HFFc6 (cell line): ENCODE measurements at places on chromosomes 1 and 21. TPM values are rescaled to one million over a fixed set of nuclear protein-coding genes. Genes with fewer than 3 reads are reported as not detected.

PIGR gene
- not detected in 3 replicates for total RNA-seq

- no peak for DNase-seq
- no peak overlapping the region for H3K27ac ChIP-seq
- peaks cover 17% of the 10 kb centered on the region for H3K4me1 ChIP-seq
- no peaks in the 10 kb centered on the region for H3K27me3 ChIP-seq
- peaks cover 15% of the 10 kb centered on the region for H3K36me3 ChIP-seq
Observed at GRCh38 chr1:79239840-79240239, 233.3 kb upstream of the ADGRL4 start.

- DNase-seq = no peak
- peaks cover 20% of the 10 kb centered on the region; the same call in 1 of the 2 replicates for H3K36me3 ChIP-seq
- peaks cover 3% of the 10 kb centered on the region for H3K27me3 ChIP-seq
- no peak overlapping the region for H3K27ac ChIP-seq
- no peak overlapping the region for H3K4me3 ChIP-seq
- H3K4me1 ChIP-seq = peaks cover 18% of the 10 kb centered on the region
Observed at GRCh38 chr21:44052071-44052829, 40.1 kb downstream of the TRAPPC10 start.

DNA sequence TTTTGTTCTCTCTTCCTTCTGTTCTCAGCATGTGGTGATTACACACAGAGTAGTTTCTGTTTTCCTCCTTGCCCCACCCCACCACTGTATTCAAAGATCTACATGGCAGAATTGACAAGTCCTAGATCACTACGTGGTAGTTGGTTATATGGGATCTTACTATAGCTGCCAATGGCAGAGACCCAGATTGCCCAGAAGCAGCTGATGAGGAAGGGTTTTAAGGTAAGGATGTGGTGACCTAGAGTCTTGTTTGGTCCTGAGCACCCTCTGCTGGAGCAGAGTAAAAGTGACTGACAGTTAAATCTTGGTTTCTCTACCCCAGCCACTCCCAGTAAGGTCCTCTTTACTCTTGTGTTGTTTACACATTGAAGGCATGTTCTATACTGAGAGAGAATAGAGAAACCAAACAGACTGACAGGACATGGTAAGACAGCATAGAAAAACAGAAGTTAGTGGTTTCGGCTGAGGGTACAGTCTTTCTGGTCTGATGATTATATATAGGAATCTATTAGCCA is 22.8 kb upstream of the STRIP1 start:
- H3K4me1 ChIP-seq = peaks cover 18% of the 10 kb centered on the region
- peak; percentile 55 for DNase-seq
- H3K27me3 ChIP-seq = no peaks in the 10 kb centered on the region

DNA sequence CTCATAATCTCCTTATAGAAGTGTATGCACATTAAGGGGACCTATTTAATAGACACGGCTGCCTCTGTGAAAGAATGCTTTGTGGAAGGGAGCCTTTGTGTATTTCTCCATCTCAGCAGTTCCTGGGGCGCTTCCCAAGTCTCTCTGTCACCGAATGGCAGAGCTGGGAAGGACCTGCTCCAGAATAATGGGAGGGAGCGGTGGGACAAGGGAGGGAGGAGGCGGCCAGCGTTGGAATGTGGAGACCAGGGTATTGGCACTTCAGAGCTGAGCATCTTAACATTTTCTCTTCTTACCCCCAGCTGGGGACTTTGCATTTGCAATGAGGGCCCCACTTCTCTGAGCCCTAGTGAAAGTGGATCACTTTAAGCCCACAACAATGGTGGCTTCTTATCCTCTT is 23.9 kb downstream of the CACHD1 start:
- no peak overlapping the region for H3K4me3 ChIP-seq
- H3K27ac ChIP-seq = no peak overlapping the region
- peaks cover 20% of the 10 kb centered on the region for H3K4me1 ChIP-seq
- DNase-seq = no peak
